ENCODE measurements at places on chromosomes 12 and 14.

DNA sequence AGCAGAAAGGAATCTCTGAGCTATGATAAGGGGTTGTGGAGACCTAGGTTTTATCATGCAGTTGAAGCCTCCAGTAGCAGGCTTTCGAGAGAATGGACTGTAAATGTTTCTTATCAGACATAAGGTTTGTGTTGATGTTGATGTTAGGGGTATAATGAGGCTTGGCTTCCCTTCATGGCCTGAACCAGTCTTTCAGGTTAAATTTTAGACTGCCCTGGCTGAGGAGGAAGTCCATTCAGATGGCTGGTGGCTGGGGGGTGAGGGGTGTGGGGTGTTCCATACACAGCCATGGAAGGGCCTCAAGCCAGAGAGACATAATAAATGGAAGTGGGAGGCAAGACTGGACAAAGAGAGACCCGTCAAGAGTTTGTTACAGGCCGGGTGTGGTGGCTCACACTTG is 65.1 kb downstream of the IRF2BPL start:
- no peak for DNase-seq

- DNase-seq = no peak
Observed at GRCh38 chr14:74710480-74710879, 2.4 kb downstream of the AREL1 start.

- no peak for DNase-seq
Observed at GRCh38 chr12:32894566-32894965, 2.0 kb downstream of the PKP2 start.

DNA sequence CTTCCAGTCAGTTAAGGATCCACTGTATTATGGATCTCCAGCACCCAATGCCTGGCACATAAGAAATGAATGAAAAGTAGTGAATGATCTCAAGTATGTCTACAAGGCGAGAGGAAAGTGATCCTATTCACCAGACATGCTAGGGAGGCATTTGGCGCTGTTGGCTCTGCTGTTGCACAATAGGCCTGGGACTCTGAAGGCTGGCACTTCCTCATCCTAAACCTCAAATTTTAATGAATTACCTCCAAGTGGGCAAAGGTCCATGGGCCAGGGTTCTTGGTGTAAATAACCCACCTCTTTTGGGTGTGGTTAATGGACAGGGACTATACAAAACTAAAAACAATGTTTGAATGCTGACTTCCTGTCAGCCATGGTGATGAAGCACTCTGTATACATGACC is 173.4 kb upstream of the PZP start:
- DNase-seq = no peak

DNA sequence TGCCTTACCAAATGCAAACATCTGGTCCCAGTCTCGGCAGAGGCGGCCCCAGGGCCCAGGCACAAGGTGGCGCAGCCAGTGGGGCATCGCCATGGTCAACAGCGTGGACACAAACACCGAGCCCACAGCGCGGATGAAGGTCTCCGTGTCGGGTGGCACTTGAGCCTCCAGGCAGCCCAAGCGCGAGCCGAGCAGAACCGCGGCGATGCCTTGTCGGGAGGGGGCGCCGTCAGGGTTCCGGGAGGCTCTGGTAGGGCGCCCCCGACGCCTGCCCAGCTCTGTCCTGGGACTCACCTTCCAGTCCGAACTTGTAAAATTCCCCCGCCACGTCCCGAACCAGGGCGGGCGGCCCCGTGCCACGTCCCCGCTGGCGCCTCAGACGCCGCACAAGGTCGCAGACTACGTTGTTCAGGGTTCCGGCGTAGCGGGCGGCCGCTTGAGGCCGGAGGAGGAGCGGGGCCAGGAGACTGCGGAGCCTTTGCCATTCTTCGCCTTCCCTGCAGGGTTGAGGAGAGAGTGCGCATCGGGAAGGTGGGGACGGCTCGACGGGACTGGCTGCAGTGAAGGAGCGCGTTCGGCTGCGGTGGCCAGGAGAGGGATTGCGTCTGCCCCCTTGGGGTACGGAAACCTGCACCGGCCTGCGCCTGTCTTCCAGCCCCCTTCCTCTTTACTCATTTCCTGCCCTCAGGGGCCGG is 1.7 kb downstream of the CYP27B1 start:
- DNase-seq = peak; percentile 38

GRCh38 chr14:73221945-73222344 is 15.4 kb upstream of the PAPLN start:
- DNase-seq = no peak

GRCh38 chr14:100374270-100374669 is 51.1 kb downstream of the SLC25A47 start:
- DNase-seq = no peak

DNA sequence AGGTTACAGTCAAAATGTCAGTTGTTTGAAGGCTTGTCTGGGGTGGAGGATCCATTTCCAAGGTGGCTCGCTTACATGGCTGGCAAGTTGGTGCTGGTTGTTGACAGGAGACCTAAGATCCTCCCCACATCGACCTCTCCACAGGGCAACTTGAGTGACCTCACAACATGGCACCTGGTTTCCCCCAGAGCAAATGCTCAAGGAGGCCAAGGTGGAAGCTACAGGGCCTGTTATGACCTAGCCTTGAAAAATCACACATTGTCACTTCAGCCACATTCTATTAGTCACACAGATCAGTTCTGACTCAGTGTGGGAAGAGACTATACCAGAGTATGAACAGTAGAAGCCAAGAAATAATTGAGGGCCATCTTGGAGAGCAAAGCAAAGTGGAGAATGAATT is 11.3 kb upstream of the GNG2 start:
- no peak for DNase-seq

DNA sequence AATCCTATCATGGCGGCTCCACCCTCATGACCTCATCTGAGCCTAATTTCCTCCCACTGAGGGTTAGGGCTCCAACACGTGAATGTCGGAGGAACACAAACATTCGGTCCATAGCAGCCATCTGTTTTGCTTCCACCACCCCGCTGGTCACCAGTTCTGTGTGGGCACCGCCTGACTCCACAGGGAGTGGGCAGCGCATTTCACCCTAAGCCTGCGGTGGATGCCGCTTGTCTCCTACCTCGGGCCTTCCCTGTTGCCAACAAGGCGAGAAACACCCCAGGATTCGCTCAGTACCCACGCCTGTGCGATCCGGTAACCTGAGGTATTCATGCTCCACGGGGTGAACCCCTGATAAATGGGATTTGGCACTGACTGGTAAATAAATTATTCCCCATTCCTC is 95.2 kb upstream of the PPP2R5C start:
- DNase-seq = no peak

- no peak for DNase-seq
Observed at GRCh38 chr14:55221186-55221585, 29.8 kb upstream of the DLGAP5 start.
